ENCODE measurements at places on chromosomes 4 and X.

GRCh38 chr4:633976-634598 lies 8.7 kb downstream of the PDE6B start:
- DNase-seq, result no peak

- no peak for DNase-seq
Observed at GRCh38 chr4:159248384-159249178, 145.7 kb downstream of the RAPGEF2 start.

DNA sequence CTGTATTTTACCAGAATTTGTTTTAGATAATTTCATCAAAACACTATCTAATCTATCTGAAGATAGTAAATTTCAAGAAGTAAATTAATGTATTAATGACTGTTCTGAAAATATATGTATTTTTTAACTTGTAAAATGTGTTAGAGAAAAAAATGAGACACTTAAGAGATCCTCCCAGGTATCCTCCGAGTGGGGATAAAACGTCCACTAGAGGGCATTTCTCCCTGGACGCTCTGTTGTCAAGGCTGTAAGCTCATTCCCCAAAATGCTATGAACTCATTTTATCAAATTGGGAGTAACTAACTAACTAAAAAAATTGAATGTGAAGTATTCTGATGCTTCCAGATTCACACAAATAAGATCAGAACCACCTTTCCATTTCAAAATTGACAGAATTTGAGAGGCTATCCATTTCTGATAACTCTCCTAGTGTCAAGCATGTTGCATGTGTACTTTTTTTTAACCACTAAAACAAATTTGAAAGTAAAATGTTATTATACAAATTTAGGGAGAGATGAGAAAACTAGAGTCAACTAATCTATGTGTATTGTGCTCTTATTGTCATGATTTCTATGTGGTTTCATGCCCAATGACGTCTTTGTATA lies 337.3 kb upstream of the HS3ST1 start:
- DNase-seq, result no peak

DNA sequence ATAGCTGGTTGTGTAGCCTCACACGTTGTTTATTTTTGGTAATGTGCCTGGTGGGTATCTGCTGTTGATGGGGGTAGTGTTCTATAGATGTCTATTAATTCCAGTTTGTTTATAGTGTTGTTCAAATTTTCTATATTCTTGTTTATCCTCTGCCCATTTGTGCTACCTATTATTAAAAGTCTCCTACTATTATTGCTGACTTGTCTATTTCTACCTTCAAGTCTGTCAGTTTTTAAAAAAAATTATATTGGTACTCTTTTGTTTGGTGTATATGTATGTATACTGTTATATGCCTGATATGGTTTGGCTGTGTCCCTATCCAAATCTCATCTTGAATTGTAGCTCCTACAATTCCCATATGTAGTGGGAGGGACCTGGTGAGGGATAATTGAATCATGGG lies 578.6 kb downstream of the PCDH7 start:
- no peak for DNase-seq

DNA sequence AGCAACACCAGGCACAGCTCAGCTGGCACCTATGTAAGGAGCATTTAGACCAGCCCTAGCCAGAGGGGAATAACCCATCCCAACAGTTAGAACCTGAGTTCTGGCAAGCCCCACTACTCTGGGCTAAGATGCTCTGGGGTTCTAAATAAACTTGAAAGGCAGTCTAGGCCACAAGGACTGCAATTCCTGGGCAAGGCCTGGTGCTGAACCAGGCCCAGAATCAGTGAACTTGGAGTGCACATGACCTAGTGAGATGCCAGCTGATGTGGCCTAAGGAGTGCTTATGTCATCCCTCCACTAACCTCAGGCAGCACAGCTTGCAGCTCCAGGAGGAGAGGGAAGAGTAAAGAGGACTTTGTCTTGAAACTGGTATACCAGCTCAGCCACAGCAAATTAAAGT lies 7.6 kb upstream of the PRRG3 start:
- DNase-seq, result no peak

DNA sequence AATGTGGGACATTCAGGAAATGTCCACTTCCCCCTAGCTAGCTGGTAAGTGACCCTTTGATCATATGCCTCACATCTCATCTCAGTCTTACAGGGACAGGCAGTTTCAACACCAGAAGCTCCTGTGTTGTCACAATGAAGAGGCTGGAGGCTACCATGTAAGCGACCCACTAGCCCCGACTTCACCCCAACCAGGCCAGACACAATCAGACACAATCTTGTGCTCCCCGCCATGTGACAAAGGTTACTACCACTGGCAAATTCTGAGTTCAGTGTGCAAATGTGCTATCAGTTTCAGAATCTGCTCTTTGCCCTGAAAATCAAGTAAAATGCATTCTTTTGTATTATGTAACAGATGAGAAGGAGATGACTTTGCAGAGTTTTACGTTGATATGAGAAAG lies 56.9 kb upstream of the STS start:
- DNase-seq, result no peak

- no peak for DNase-seq
Observed at GRCh38 chr4:152342293-152342692, 193.6 kb downstream of the FBXW7 start.

DNA sequence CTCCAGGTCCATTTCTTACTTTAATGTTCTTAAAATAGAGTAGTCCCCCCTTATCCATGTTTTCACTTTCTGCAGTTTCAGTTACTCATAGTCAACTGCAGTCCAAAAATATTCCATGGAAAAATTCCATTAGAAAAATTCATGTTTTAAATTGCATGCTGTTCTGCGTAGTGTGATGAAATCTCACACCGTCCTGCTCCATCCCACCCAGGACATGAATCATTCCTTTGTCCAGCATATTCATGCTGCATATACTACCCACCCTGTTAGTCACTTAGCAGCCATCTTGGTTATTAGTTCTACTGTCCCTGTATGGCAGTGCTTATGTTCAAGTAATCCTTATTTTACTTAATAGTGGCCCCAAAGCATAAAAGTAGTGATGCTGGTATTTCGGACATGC lies 5.4 kb upstream of the PDLIM5 start:
- no peak for DNase-seq

- no peak for DNase-seq
Observed at GRCh38 chrX:274904-275475, 6.2 kb upstream of the PLCXD1 start.

DNA sequence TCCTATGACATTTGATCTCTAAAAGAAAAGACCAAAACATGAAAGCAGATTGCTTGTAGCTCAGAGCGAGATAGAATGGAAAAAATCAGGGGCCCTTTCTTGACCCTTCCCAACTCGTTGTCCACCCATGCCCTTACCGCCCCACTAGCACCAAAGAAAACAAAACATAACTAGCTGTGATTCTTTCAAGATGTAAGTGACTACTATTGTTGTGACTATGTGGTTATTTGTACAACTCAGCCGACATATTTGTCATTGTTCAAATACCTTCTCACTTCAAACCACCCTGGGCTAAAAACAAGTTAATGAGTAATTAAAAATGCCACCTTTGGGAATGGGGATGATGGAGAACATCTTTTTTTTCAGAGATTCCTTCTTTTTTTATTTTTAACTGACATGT lies 171.2 kb upstream of the GPC4 start:
- no peak for DNase-seq

- no peak for DNase-seq
Observed at GRCh38 chr4:26235500-26235899, 85.3 kb upstream of the RBPJ start.

DNA sequence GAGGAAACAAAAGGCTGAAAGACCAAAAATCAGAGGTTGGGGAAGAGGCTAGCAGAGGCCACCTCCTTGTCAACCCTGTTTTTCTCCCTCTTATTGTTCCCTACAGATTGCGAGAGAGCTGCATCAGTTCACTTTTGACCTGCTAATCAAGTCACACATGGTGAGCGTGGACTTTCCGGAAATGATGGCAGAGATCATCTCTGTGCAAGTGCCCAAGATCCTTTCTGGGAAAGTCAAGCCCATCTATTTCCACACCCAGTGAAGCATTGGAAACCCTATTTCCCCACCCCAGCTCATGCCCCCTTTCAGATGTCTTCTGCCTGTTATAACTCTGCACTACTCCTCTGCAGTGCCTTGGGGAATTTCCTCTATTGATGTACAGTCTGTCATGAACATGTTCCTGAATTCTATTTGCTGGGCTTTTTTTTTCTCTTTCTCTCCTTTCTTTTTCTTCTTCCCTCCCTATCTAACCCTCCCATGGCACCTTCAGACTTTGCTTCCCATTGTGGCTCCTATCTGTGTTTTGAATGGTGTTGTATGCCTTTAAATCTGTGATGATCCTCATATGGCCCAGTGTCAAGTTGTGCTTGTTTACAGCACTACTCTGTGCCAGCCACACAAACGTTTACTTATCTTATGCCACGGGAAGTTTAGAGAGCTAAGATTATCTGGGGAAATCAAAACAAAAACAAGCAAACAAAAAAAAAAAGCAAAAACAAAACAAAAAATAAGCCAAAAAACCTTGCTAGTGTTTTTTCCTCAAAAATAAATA lies 179.9 kb downstream of the AR start:
- no peak for DNase-seq

DNA sequence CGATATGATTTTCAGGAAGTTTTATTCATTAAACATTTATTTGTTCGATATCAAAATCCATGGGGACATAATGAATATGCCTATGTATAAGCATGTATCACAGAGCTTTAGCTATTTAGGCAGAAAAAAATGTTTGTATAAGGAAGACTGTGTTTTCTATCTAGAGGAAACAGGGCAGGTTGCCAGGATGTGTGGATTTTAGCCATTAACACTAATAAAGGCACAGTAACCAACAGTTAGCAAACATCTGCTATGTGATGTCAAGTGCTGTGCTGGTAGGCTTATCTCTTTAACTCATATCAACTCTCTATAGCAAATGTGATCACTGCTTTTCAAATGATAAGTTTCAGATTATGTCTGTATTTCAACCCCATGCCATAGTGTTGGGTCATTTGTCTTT lies 708.9 kb upstream of the HS3ST1 start:
- no peak for DNase-seq

GRCh38 chr4:184814686-184815045 lies 11.1 kb downstream of the ACSL1 start:
- no peak for DNase-seq

- DNase-seq, result no peak
Observed at GRCh38 chr4:148354186-148354585, 88.0 kb downstream of the NR3C2 start.

DNA sequence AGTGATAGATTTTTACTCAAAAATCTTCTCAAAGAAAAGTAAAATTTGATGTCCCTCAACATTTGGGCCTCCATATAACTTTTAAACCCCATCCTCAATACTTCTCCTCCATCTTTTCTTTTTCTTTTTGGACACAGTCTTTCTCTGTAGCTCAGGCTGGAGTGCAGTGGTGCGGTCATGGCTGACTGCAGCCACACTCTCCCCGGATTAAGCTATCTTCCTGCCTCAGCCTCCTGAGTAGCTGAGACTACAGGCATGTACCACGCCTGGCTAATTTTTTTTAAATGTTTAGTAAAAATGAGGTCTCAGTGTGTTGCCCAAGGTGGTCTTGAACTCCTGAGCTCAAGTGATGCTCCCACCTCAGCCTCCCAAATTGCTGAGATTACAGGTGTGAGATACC lies 33.1 kb downstream of the KDM6A start:
- no peak for DNase-seq

- DNase-seq, result no peak
Observed at GRCh38 chr4:150826306-150826705, 188.8 kb downstream of the LRBA start.

DNA sequence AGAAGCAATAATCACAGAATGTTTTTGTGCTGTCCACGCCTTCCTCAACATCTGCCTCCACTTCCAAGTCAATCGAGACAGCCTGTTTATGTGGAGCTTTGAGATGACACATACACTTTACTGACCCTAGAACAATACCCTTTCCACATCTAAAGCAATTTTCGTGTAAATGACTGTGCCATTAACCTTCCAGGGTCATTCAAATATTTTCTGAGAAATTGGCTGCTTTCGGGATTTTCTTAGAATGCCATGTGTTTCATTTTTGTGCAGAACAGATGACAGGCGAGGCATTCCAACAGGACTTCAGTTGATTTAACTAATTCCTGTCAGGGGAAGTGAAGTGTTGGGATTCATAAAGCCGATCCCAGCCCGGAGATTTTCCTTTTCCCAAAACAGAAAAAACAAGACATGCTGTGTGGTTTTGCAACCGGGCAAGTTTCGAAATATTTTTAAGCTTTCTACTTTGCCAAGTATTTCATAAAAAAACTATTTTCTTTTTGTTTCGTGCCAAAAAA lies 73.9 kb downstream of the SORBS2 start:
- DNase-seq, result no peak

All from stimulated activated CD8-positive, alpha-beta memory T cell treated with anti-CD3 and anti-CD28 coated beads, Interleukin-15, amount 100 ng/mL, for 24 hours (primary cell).